Stimulated activated CD8-positive, alpha-beta memory T cell treated with anti-CD3 and anti-CD28 coated beads, Interleukin-15, amount 100 ng/mL, for 24 hours (primary cell): ENCODE measurements at places on chromosomes 16 and 17.

DNA sequence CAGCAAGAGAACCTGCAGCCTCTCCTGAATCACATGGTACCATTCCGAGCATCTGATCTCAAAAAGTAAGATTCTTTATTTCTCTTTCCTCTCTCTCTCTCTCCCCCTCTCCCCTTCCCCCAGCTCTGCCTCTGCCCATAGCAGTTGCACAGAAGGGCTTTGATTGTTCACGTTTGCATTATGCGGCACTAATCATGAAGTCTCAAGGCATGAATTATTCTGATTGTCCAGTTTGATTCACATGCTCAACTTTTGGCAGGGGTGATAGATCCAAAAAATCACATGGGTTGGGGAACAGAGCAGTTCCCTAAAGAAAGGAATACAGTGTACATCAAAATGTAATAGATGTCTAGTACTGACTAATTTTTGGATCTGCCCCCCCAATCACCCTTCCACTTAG is 380.0 kb upstream of the SOX9 start:
- no peak for DNase-seq

GRCh38 chr17:56975656-56976055 is 2.3 kb upstream of the SCPEP1 start:
- DNase-seq: no peak

DNA sequence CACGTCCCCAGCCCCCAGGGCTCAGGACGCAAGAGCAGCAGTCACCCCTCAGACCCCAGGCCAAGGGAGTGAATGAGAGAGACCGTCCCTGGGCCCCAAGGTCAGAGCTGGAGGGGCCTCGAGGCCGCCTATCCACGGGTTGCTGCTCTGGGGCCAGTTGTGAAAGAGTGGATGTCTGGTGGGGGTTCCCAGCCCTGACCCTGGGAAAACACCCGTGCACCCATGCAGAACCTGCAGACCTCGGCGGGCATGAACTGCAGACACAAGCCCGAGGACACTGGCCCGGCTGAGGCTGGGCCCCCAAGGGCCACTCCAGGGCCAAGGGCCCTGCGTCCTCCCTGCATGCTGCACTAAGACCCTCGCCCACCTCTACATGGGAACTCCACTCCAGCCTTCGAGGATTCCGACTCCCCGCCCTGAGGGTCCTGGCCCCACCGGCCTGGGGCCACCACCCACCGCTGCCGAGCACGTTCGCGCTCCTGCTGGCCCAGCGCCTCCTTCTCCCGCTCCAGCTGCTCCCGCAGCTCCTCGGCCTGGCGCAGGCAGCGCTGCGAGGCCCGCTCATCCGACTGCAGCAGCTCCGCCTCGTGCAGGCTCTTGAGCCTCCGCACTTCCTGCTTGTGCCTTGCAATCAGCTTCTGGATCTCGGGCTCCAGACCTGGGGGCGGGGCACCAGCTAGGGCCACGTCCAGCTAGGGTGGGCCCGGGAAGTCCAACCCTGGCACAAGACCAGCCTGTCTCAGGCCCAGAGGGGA is 27.6 kb upstream of the AATK start:
- DNase-seq: no peak

GRCh38 chr16:70437017-70437581 is 1.8 kb downstream of the ST3GAL2 start:
- no peak for DNase-seq

DNA sequence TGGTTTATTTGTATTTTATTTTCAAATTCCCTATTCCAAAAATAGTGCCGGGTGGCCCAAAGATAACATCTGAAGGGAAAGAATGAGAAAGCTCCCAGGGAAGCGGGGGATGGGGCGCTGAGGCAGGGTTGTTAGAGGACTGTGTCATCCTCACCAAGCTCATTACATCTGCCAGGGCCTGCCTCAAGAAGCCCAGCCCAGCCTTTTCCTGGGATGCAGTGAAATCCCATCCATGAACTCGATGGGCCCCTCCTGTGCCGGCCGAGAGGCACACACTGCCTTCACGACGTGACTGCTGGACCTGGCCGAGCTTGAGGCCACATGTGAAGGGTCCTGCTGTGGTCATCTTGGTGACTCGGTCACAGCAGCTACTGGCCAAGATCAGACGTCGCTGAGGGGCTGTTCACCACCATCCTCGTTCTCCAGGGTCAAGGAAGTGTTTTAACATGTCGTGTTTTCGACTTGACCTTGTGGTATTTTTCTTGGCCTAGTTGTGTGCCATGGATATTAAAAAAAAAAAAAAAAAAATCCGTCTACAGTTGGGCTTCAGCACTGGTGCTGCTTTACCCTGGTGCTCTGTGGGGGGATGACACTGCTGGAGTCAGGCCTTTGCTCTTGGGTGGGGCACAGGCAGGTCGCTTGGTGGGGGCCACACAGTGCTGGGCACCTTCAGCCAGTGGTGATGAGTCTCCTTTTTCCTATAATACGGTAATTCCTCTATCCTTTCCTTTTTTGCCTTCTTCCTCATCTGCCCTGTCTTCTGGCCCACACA is 4.9 kb downstream of the TIMM22 start:
- no peak for DNase-seq

DNA sequence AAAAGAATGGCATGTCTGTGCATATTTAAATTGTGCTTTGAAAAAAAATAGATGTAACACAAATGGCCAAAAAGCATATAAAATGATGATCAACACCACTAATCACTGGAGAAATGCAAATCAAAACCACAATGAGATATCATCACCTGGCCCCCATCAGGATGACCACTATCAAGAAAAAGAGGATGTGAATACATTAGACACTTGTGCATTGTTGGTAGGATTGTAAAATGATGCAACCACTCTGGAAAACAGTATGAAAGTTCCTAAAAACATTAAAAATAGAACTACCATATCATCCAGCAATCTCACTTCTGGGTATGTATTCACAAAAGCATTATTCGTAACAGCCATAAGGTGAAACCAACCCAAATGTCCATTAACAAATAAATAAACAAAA is 91.5 kb downstream of the SPAG9 start:
- no peak for DNase-seq

DNA sequence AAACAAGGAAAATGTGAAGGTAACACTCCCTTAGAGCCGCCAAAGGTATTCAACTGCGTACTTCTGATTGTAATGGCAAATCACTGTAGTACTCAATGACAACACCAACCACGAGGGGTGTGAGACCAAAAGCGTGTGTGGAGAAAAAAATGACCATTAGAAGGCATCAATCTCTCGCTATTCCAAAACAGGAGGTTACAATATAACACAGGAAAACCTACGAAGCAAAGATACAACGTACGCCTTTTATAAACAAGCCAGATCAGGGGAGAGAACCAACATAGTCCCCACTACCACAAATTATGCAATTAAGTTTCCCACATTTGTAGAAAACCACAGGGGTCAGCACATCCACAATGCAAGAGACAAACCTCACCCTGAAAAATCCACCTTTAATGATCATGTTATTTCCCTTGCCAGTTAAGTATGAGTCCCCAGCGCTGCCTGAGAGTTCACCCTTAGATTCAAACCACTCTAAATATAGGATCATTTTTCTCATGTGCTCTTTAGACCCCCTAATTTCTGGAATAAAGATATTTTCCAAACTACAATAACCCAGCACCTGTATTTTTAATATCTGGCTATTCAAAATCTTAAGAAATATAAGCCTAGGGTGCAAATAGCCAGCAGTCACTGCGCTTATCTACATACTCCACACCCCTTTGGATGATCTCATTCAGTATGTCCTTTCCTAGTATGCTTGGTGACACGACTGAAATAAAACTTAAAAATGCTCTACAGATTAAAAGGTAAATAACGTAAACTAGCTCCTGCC is 12.4 kb downstream of the TEX14 start:
- DNase-seq: no peak

DNA sequence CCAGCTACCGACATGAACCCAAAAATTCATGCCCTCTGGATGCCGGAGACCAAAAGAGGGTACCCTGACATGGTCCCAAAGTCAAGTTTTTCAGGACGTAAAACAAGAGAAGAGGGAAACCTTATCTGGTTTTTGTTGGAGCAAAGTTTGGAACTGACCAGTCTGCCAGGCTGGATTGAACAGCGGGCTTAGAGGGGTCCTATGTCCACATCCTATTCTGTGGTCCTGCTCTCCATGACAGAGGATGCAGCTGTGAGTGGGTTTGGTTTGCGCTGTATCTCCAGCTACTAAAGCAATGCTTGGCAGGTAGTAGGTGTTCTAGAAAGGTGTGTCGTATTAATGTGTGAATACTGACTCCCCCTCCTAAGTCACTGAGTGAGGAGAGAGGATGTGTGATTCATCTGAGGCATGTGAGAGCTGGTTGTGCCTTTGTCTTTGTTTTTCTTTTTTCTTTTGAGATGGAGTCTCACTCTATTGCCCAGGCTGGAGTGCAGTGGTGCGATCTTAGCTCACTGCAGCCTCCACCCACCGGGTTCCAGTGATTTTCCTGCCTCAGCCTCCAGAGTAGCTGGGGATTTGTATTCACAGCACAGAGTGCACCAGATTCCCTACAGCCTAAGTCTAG is 31.0 kb downstream of the PMM2 start:
- DNase-seq: no peak

GRCh38 chr17:7224661-7225111 is 4.9 kb downstream of the ACADVL start:
- DNase-seq: no peak

- DNase-seq: no peak
Observed at GRCh38 chr16:1441391-1441829, 2.9 kb downstream of the CCDC154 start.

GRCh38 chr16:74249846-74250245 is 46.8 kb upstream of the PSMD7 start:
- DNase-seq: no peak

- DNase-seq: no peak
Observed at GRCh38 chr17:4585638-4585994, 1.3 kb downstream of the SMTNL2 start.

DNA sequence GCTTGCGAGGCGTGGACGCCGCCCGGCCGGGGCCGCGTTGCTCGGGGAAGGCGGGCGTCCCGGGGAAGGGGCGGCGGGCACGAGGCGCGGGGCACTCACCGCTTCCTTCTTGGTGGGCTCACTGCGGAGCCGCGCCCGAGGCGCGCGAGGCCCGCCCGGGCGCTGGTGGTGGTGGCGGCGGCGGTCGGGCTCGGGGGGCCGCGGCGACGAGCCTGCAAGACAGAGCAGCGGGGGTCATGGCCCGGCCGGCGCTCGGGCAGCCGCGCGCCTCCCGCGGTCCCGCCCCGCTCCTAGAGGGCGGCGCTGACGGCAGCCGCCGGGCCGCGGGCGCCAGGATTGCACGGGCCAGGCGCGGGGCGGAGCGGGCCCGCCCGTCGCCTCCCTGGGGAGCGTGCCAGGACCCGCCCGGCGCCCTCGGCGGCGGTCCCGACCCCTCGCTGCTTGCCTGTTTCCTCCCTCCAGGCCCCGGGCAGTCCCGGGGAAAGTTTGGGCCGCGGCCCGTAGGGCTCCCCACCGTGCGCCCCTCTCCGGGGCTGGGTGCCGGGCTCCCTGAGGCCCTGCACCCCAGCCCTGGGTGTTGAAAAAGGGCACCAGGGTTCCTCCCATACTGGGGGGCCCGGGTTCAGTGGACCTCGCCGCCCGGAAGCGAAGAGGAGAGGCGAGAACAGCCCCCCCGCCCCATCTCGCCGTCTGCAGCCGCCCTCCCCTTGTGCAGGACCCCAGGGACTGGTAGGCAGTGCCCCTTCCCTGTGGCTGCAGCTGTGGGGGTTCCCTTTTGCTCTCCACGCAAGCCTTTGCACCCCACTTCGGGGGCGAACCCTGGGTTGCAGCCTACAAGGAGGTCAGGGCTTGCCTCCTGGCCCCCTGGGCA is at the start of gene C16orf74:
C16orf74 (minus strand) TSS at position 270 of the 871 bp plus-strand sequence. CDS start 15,879 bp downstream, outside the sequence.
- DNase-seq: no peak

- no peak for DNase-seq
Observed at GRCh38 chr16:85302018-85302847, 190.0 kb upstream of the CIBAR2 start.

DNA sequence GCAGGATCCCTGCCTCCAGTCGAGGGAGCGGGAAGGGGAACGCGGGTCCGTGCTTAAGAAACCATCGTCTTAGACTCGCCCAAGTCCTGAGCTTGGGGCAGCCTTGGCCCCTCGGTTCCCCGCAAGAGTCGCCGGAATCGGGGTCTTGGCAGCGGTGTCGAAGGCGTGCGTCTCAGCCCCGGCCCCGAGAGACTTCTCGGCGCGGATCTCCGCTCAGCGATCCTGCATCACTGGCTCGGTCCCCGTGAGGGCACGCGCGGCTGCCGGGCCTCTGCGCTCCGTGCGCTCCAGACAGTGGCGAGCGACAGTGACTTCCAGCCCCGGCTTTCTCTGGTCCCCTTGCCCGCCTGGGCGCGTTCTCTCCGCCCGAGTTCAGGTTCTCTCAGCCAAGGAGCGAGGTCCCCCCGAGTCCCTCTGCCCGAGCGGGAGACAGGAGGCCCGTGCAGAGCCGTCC is 380 bp downstream of the HS3ST3A1 start:
- no peak for DNase-seq

DNA sequence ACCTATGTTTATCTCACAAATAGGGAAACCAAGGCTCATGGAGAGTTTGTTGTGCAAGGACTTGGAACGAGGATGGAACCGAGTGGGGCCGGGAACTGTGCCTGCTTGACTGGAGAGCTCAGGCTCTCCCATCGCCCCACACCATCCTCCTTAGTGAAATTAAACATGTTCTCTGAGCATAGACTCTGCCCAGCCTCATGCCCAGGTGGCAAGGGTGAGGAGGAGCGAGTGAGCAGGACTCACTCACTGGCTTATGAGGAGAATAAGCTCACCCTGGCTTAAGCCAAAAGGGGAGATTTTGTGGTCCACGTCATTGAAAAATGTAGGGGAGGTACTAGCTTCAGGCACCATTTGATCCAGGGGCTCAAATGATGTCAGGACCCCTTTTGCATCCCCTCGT is 44.8 kb downstream of the NKD1 start:
- no peak for DNase-seq

GRCh38 chr17:29561554-29562517 is 5.0 kb downstream of the ABHD15 start:
- no peak for DNase-seq

GRCh38 chr17:78357177-78357586 is 2.7 kb downstream of the SOCS3 start:
- DNase-seq: no peak

- DNase-seq: no peak
Observed at GRCh38 chr17:28330671-28331070, 4.6 kb downstream of the IFT20 start.

- no peak for DNase-seq
Observed at GRCh38 chr17:47705536-47706530, 11.9 kb downstream of the TBKBP1 start.

- peak; percentile 47 for DNase-seq
Observed at GRCh38 chr17:32486701-32487472, at the start of gene CDK5R1. Gene CDK5R1 (plus strand): TSS chr17:32486993. CDS start chr17:32487621, 628 bp downstream.

- DNase-seq: no peak
Observed at GRCh38 chr16:80932708-80933095, 74.0 kb downstream of the CMC2 start.

DNA sequence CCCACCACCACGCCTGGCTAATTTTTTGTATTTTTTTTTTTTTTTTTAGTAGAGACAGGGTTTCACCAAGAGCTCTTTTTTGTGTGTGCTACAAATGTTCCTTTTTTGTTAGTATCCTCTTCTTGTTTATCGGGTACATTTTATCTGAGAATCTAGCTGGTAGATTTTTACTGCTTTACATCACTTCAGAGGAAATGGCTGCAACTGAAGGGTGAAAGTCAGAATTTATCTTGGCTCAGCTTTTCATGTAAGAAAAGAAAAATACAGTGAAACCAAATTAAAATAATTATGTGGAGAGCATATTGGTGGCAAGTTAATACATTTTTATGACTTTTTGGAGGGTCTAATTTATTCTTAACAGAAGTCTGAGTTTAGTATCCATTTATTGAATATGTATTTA is 26.0 kb downstream of the CBFB start:
- no peak for DNase-seq
